ENCODE measurements at places on chromosomes 6 and 20. TPM values are rescaled to one million over a fixed set of nuclear protein-coding genes. Genes with fewer than 3 reads are reported as not detected.

- no peak for DNase-seq
These were observed 49.5 kb downstream of the TRIM38 start for GRCh38 chr6:26012061-26012460.

DNA sequence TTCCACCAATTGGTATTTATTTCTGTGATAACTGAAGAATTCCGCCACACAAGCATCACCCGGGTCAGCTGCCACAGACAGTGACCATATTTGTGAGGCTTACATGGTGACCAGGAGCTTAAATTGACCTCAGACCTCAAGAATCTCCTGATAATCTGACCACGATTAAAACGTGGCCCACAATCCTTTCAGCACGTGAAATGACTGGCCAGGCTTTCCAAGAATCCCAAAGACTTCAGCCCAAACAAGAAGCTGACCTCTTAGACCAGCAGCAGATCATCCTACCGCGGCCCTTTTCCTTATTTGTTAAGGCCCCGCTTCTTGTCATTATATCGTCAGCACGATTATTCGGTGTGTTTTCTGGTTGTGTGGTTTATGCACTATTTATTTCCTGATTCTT lies 45.6 kb upstream of the CD93 start:
- DNase-seq, result no peak

GRCh38 chr20:23245553-23246181 lies 104.9 kb upstream of the NXT1 start:
- DNase-seq, result peak; percentile 59

GRCh38 chr6:169173532-169174268 lies 79.9 kb downstream of the THBS2 start:
- DNase-seq, result no peak

GRCh38 chr6:26116267-26116666 lies 29.0 kb downstream of the HFE start:
- DNase-seq, result no peak

DNA sequence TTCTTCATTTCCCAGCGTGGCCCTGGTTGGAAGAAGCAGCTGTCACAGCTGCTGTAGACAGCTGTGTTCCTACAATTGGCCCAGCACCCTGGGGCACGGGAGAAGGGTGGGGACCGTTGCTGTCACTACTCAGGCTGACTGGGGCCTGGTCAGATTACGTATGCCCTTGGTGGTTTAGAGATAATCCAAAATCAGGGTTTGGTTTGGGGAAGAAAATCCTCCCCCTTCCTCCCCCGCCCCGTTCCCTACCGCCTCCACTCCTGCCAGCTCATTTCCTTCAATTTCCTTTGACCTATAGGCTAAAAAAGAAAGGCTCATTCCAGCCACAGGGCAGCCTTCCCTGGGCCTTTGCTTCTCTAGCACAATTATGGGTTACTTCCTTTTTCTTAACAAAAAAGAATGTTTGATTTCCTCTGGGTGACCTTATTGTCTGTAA lies 292.7 kb downstream of the ESR1 start:
- no peak for DNase-seq

DNA sequence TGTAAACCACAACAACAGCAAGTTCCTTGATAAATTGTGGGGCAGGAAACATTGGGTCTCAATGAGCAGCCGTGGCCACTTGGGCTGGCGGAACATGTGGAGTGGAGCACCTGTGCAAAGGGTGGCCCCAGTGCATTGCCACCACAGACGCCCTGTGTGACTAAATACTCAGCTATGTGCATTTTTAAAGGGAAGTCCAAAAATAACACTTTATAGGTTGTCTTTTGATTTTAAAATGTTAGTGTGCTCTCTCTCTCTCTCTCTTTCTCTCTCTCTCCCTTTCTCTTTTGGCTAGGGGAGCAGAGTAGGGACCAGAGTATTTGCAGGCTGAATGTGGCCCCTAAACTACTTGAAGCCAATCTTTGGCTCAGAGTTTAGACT lies 236.3 kb downstream of the BCAS1 start:
- no peak for DNase-seq

DNA sequence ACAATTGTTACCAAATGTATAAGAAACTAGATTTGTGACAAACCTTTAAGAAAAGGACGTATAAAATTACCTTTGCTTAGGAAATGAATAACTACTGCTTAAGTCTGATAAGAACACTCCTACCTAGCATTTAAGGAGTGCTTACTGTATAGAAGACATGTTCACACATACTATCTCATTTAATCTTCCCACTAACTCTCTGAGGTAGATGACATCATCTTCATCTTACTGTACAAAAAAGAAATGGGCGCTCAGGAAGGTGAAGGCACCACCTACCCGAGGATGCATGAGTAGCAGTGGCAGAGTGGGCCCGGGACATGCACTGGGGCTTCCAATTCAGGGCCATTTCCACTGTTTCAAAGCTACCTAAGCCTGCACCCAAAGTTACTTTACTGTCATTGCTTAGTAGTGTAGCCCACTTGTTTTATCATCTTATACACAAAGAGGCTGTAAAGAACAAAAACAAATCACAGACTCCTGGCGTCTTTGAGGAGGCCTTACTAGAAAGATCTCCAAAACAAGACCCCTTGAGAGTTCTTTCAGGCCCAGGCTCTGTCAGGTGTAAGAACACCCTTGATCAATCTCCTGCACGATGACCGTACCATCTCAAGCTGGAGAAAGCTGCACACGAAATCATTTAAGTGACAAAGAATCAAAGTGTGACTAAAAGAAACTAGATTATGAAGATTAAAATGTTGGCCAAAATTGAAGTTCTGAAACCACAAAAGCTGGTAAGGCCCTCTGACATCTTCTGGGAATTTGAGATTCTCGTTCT lies 128.0 kb downstream of the INSM1 start:
- no peak for DNase-seq

DNA sequence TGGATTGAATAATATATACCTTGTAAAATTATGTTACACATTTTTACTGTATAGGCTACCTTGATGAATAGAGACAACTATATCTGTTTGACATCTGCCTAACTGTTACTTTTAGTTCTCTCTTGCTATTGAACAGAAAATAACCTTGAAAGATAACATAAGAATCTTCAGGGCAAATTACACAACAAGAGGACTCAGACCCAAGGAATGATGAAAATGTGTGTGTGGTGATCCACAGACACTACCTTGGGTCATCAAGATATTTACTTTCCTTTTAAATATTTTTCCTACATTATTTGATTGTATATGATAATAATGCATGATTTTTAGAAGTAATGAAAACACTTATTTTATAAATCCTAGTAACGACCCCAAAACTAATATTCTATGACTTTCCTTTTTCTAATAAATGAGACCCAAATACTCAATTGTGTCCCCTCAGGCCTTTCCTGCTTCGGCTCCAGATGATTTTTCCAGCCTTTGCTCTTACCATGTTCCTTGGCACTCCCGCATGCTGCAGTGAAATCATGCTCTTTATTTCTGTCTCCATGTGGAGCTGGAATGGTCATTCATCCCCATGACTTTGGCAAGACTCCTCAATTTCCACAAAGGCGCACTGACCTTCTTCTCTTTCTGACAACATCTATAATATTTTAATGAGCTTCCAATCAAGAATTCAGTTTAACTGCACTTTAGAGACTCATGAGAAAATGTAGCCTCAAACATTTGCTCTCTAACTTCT lies 187.6 kb downstream of the EPM2A start:
- DNase-seq, result no peak

DNA sequence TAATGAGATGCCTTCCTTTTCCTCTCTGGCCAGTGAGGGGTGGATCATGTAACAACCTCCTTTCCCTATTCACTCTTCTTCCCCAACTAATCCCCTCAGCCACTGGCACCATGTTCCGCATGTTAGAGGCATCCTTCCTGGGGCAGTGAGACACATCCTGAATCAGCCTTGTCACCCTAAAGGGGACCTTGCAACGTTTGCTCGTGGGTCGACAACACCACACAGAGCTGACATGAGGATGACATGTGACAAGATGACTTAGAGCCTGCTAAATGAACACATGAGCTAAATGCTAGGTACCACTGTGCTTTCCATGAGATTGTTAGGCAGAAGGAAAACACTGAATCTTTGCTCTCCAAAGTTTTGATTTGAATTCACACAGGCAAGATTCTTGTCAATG lies 129.2 kb downstream of the ATXN1 start:
- DNase-seq, result no peak

- no peak for DNase-seq
These were observed 49.2 kb downstream of the RNF144B start for GRCh38 chr6:18436341-18436740.

- no peak for DNase-seq
These were observed 42.0 kb downstream of the IRAK1BP1 start for GRCh38 chr6:78909391-78909790.

GRCh38 chr6:127775371-127775770 lies 125.5 kb downstream of the THEMIS start:
- DNase-seq, result no peak

DNA sequence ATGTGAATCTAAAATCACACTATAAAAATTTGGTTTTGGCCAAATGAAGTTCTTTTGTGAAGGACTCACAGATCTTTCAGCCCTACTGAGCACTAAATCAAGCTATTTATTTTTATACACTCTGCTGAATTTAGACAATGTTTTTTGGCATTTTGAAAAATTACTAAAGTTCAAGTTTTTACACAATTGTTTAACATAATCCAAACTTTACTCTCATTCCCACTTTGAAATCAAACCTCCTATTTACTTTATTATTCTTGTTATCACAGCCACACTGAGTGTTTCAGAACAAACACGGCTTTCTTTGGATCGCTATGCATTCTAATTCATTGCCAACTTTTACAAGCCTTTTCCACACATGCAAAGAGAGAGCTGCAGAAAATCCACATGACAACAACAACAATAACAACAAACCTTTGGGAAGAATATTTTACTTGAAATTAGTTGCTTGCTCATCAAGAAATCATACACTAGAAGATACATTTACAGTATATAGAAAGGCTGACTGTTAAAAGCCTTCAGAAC lies 49.1 kb upstream of the TMEM30A start:
- DNase-seq, result no peak

GRCh38 chr6:32173051-32173727 lies 2.7 kb downstream of the AGPAT1 start:
- no peak for DNase-seq

GRCh38 chr20:59004763-59005522 lies 2.1 kb downstream of the CTSZ start:
- DNase-seq, result peak; percentile 54

DNA sequence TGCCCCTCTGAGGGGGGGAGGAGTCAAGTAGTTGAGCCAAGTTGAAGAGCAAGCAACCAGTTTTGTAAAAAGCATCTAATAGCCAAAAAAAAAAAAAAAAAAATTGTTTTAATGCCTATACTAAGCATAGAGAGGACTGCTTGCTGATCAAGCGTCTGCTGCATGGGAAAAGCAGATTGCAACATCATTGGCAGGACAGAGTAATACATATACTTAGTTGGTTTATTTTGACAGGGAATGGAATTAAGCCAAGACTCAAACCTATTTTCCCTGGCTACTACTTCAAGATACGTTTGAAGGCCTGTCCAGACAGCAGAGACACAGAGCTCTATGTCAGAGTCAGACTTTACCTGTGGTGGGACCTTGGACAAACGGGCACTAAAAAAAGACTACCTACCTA lies 120.5 kb downstream of the RTN4IP1 start:
- DNase-seq, result no peak

GRCh38 chr20:2585811-2586210 lies 49.4 kb downstream of the TMC2 start:
- DNase-seq, result no peak

GRCh38 chr6:145015739-145016558 lies 719.4 kb downstream of the EPM2A start:
- DNase-seq, result no peak

- no peak for DNase-seq
These were observed 370.3 kb downstream of the CD109 start for GRCh38 chr6:74066168-74066871.

GRCh38 chr6:110366975-110367374 lies 8.8 kb upstream of the METTL24 start:
- DNase-seq, result no peak

APCDD1L gene
- 1.1 TPM for total RNA-seq

SLC35D3 gene
- total RNA-seq, result not detected

DEFB116 gene
- not detected for total RNA-seq

GHRH gene
- not detected for total RNA-seq

UST gene
- 24.0 TPM for total RNA-seq

LY6G5B gene
- total RNA-seq, result 8.1 TPM

RRP36 gene
- 40.6 TPM for total RNA-seq

BPI gene
- total RNA-seq, result 0.72 TPM

TULP1 gene
- not detected for total RNA-seq

DPPA5 gene
- total RNA-seq, result not detected

THEMIS gene
- total RNA-seq, result 2.8 TPM

C2 gene
- 14.8 TPM for total RNA-seq

All from mucosa of gallbladder (tissue), 1 donor.